ENCODE measurements at places on chromosomes 16 and 17.

DNA sequence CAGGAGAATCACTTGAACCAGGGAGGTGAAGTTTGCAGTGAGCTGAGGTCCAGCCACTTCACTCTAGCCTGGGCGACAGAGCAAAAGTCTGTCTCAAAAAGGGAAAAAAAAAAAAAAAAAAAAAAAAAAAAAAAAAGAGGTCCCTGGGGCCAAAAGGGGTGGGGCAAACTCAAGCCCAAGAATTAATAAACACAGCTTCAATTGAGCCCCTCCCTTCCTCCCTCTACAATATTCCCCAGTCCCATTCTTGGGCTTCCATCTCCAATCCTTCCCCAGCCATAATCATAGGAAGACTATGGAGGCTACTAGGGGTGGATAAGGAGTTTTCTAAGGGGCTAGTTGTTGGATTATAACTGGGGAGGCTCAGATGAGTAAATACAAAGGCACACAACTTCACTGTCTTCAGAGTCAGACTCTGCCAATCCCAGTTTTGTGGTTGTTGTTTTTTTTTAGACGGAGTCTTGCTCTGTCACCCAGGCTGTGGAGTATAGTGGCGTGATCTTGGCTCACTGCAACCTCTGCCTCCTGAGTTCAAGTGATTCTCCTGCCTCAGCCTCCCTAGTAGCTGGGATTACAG, 9.5 kb downstream of the CAVIN1 start:
- peak; percentile 53 for DNase-seq

GRCh38 chr16:20812510-20812909, 6.2 kb downstream of the REXO5 start:
- DNase-seq: no peak

DNA sequence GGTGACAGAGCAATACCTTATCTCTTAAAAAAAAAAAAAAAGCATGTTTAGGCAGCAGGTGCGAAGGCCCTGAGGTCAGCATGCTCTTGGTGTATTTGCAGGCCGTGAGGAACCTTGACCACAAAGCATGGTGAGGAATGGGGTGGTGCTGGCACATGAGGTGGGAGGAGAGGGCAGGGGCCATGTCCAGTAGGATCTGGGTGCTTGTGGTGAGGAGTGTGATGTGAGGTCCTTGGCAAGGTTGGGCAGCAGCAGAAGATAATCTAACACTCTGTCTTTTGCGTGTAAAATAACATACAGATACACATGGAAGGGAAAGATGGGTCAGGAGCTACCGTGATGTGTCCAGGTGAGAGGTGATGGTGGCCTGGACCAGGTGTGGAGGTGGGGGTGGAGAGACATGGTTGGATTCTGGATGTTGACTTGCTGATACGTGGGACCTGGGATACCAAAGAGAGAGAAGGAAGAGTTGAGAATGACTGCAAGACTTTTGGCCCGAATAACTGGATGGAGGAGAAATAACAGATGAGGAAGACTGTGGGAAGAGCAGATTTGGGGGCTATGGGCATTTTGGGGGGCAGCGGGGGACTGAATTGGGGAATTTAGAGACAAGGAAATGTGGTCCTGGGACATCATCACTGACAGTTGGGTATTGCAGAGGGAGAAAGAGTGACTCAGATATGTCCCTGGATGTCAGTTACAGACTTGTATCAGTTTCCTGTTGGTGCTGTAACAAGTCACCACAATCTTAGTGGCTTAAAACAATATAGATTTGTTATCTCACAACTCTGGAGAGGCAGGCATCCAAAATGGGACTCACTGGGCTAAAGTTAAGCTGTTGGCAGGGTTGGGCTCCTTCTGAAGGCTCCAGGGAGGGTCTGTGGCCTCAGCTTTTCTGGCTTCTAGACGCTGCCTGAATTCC, 274.9 kb downstream of the HAPSTR1 start:
- no peak for DNase-seq

GRCh38 chr17:48704361-48705248, 17.7 kb downstream of the PRAC1 start:
- DNase-seq: peak; percentile 67

GRCh38 chr17:78575899-78576298, 1.3 kb downstream of the DNAH17 start:
- DNase-seq: no peak

DNA sequence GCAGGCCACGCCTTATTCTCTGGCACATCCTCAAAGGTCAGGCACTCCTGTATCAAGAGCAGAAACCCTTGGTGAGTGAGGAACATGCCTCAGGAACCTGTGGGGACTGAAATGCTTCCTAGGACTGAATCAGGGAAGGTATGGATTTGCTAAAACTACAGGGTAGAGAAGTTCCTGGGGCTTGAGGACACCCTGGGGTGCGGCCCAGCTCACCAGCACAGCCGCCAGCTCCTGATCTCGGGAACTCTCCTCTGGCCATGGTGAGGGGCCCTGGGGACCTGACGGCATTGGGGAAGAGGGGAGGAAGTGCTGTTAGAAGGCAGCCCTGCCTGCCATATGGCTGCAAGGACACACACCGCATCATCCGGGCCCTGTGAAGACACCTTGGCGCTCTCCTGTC, 7.5 kb downstream of the ZSCAN10 start:
- no peak for DNase-seq

DNA sequence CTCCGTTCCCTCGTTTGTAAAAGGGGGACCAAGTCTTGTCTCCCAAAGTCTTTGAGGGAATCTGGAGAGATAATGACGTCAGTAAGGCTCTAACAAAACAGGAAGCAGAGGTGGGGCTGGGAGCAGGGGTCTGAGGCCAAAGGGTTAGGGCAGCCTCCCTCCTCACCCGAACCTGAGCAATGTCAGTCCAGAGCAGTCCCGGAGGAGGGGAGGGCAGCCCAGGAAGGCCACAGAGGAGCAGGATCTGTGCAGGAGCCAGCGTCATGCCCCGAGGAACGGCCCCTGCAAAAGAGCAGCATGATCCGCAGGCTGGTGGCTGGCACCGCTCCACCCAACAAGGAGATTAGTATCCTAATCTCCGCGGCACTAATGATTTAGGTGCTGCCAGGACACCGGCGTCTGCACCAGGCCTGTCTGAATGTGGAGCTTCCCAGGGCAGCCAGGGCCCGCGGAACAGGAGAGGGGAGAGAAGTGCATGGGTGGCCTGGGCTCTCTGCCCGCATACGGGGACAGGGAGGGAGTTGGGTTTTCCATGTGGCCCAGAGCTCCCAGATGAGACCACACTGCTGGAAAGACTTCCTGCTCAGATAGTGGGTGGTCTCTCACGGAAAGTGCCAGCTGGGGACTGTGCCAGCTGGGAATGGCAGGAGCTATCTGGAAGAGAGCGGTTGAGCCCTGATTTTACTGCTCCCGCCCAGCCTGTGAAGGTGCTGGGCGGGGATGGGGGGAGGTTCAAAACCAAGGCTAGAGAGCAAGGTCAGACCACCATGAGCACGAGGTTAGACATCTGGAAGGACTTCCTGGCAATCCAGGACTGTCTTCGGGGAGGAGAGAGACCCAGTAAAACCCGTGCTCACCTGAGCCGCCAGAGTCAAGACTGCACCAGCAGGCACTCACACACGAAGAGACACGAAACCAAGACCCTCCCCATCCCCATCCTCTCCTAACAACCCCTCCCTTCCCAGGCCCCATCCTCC, 11.0 kb upstream of the KRT17 start:
- peak; percentile 81 for DNase-seq

DNA sequence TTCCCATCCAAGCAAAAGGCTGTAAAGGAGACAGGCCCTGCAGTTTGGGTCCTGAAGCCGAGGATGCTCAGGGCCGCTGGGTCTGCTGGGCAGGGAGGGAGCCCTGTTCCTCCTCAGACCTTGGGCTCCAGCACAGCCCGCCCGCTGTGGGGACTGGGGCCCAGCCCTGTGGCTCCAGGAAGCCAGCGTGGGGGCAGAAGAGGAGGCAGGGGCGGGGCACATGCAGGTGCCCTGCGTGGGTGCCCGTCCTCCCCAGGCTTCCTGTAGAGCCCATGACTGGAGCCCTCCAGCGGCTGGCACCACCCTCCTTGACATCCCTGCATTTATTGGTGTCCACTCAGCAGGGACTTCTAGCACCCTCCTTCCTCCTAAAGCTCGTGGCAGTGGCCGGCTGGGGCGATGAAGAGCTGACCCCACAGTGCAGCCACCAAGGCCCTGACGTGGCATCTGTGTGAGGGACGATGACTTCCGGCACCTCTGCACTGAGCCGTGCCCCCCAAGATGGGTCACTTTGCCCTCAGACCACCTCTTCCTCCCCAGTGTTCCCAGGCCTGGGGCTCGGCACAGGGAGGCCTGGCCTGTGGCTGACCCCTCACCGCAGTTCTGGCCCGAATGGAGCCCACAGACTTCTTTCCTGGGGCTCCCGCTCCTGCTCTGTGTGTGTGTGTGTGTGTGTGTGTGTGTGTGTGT, 9.9 kb downstream of the PRSS27 start:
- peak; percentile 0 for DNase-seq

- no peak for DNase-seq
These were observed 15.8 kb upstream of the CCL5 start for GRCh38 chr17:35895636-35896587.

- DNase-seq: no peak
These were observed 45.2 kb downstream of the N4BP1 start for GRCh38 chr16:48564544-48565444.

GRCh38 chr16:11025120-11025531, 80.8 kb downstream of the CLEC16A start:
- no peak for DNase-seq

DNA sequence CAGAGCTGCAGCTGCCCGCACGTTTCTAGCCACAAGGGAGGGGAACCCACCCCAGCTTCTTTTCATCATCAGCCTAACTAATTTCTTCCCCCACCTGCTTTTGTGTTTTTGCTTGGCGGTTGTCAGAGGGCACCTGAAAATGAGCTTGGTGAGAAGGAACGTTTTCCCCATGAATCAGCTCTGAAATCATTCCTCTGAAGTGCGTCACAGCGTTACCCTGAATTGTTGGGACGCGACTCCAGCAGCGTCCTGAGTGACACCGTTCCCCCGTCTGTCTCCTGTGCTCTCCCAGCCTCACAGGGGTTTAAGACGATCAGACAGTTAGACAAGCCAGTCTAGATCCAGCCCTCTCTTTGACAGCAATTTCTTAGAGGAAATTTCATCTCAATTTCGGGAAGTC, 722.9 kb upstream of the EEF2KMT start:
- no peak for DNase-seq

DNA sequence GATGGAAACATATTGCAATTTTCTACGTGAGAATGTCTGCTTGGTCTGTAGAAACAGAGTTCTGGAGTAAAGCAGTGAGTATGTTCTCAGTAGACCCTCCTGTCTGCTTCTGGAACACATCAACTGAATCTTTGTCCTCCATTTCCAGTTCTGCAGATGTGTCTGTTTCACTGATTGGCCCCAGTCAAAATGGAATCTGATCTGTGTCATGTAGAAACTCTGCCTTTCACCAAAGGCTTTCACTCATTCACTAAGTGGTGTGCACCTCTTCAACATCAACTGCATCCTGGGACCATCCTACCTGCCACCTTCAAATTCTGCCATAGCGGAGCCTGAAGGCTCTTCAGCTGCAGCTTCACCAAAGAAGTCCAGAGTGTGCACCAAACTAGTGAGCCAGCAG, 2.8 kb upstream of the ZNF267 start:
- DNase-seq: no peak

GRCh38 chr17:81019563-81020442, 15.1 kb upstream of the BAIAP2 start:
- no peak for DNase-seq

- DNase-seq: peak; percentile 93
These were observed 28.7 kb upstream of the TNRC6A start for GRCh38 chr16:24700549-24701392.

- no peak for DNase-seq
These were observed 11.8 kb upstream of the MTSS2 start for GRCh38 chr16:70697594-70698170.

DNA sequence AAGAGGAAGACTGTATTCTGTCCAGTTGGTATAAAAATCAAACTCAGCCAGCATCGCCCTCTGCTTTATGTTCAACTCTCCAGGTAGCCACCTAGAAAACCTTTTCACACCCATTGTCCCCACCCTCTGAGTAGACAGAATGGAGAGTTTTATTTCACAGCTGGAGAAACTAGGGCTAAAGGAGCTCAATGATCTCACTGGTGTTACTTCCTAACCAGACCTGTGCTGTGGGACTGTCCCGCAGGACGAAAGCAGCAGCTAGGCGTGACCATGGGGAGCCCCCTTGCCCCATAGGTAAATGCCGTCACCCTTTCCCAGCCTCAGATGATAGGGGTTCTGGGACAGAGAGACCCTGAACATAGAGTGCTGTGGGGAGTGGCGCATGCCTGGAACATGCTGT, 67.7 kb downstream of the CYLD start:
- DNase-seq: no peak

- DNase-seq: no peak
These were observed 440 bp downstream of the C16orf96 start for GRCh38 chr16:4556580-4556979.

DNA sequence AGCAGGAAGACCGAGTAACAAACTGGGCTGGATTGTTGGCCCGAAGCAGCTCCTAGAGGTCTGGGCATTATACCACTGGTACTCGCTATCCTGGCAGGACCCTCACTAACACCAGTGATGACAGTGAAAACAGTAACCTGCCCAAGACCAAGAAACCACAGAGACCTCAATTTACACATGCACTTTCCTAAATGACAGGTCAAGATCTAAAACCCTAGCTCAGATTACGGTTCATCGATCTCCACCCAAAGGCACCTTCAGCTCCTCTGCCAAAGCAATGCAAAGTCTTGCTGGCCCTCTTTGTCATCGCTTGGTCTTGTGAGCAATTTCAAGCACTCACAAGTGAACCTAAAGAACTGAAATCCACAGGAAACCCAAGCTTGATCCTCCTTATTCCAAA, 1.5 kb downstream of the PIP4K2B start:
- DNase-seq: no peak

DNA sequence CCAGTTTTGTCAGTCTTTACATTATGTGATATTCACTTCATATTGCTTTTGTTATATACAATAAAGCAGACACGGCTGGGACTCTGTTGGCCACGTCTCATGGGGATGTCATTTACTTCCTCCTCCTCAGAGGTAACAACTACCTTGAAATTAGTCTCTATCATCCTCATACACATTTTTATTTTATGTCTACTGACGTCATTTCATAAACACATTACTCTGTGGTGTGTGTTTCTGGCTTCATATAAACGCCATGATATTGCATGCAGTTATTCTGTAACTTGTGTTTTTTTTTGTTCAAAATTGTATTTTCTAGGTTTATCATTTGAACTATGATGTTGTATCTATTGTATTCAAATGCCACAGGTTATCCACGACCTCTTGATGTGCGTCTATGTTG, 13.4 kb upstream of the IRF8 start:
- DNase-seq: no peak

- DNase-seq: peak; percentile 33
These were observed 4.0 kb downstream of the BECN1 start for GRCh38 chr17:42819939-42820535.

- no peak for DNase-seq
These were observed 47.1 kb downstream of the RPTOR start for GRCh38 chr17:80591788-80592187.

- no peak for DNase-seq
These were observed 21.0 kb upstream of the ITGAX start for GRCh38 chr16:31333686-31334649.
